Activated T-helper 1 cell treated with anti-CD3 and anti-CD28 coated beads, Interleukin-12 subunit alpha, Interleukin-12 subunit beta, Interleukin-2, Interleukin-4 antibody, amounts not matched to agents 30 ng/mL and 10 ng/mL and 1 ng/mL, durations not matched to agents 14 hours and 24 hours and 36 hours (primary cell): ENCODE measurements at places on chromosomes 3 and 15. TPM values are rescaled to one million over a fixed set of nuclear protein-coding genes. Genes with fewer than 3 reads are reported as not detected.

- no peak for DNase-seq
Observed at GRCh38 chr3:186187401-186188275, 78.7 kb upstream of the ETV5 start.

- no peak for DNase-seq
Observed at GRCh38 chr3:128946411-128946810, 47.5 kb downstream of the CFAP92 start.

ACKR4 gene
- 0.15 and 0.16 TPM in 2 replicates for total RNA-seq

ITIH1 gene
- total RNA-seq, result not detected in 2 replicates

GRCh38 chr3:169822983-169823382, 10.3 kb upstream of the LRRC34 start:
- no peak for DNase-seq

PRSS50 gene
- total RNA-seq, result not detected in 2 replicates

DNA sequence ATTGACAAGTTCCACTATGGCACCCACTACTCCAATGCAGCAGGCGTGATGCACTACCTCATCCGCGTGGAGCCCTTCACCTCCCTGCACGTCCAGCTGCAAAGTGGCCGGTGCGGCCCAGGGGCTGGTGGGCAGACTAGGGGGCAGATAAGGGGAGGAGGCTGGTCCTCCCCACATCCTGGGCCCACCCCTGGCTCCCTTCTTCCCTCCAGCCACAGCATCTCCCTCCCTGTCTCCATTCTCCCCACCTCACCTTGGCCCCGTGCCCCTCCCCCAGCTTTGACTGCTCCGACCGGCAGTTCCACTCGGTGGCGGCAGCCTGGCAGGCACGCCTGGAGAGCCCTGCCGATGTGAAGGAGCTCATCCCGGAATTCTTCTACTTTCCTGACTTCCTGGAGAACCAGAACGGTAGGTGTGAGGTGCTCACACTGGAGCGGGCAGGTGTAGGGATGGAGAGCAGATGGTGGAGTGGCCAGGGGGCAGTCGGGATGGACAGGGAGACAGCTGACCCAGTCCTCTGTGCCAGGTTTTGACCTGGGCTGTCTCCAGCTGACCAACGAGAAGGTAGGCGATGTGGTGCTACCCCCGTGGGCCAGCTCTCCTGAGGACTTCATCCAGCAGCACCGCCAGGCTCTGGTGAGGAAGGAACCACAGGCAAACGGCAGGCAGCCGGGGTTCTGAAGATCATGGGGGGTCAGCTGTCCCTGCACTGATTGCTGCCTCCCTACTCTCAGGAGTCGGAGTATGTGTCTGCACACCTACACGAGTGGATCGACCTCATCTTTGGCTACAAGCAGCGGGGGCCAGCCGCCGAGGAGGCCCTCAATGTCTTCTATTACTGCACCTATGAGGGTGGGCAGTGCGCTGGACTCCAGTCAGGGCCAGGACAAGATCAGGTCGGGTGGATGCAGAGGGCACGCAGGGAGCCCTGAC, 26.0 kb downstream of the NBEAL2 start:
- no peak for DNase-seq

RGMA gene
- total RNA-seq, result 0.34 and 0.54 TPM in 2 replicates

GRCh38 chr3:57956119-57956832, 51.9 kb upstream of the FLNB start:
- no peak for DNase-seq

- DNase-seq, result no peak
Observed at GRCh38 chr3:29255854-29256696, 24.8 kb upstream of the RBMS3 start.

DNA sequence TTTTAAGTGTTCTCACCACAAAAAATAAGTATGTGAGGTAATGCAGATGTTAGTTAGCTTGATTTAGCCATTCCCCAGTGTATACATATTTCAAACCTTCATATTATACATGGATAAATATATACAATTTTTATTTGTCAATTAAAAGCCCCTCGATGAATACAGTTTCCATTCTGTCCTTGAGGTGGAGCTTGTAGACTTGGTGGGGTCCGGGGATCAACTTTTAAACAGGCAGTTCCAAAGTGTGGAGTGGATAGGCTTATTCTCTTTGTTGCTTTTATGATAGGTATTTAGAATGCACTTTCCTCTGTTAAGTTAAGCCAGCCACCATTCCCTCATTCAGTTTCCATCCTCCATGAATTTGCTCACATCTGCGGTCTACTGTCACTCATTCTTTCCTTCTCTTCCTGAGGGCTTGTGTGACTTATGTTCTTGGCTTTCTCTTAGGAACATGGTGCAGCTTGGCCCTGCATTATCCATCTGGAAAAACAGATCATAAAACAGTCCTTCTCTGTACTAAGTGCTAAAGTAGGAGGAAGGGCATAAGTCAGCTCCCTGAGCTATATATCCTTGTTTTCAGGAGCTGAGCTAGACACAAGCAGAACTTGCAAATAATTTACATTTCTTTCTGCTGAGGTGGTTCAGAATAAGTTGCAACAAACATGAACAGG, 149.1 kb downstream of the NFKBIZ start:
- DNase-seq, result no peak

TICRR gene
- 17.6 and 19.2 TPM in 2 replicates for total RNA-seq

GRCh38 chr3:52437326-52438103, 7.4 kb downstream of the SEMA3G start:
- DNase-seq, result no peak

GOLGA6L10 gene
- 0.32 and 1.2 TPM in 2 replicates for total RNA-seq

DNA sequence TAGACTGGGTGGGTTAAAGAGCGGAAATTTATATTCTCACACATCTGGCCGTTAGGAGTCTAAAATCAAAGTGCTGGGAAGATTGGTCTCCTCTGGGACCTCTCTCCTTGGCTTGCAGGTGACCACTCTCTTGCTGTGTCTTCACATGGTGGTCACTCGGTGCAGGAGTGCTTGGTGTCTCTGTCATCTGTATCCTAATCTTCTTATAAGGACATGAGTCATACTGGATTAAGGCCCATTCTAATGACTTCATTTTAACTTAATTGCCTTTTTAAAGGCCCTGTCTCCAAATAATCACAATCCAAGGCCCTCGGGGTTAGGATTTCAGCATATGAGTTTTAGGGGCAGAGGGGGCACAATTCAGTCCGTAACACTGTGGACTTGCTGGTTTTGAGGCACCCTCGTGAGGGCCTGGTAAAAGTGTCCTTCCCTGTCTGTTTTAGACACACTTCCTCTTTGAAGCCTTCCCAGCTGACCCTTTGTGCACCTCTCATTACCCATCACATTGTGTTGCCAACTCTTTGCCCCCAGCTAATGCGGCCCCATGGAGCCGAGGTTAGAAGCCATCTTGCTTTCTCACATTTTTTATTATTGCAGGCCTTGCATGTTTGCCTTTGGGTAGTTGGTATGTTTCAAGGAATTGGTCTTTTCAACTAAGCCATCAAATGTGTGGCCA, 3.2 kb downstream of the XYLB start:
- DNase-seq, result no peak

GATA2 gene
- total RNA-seq, result 0.18 and 0.22 TPM in 2 replicates

DNA sequence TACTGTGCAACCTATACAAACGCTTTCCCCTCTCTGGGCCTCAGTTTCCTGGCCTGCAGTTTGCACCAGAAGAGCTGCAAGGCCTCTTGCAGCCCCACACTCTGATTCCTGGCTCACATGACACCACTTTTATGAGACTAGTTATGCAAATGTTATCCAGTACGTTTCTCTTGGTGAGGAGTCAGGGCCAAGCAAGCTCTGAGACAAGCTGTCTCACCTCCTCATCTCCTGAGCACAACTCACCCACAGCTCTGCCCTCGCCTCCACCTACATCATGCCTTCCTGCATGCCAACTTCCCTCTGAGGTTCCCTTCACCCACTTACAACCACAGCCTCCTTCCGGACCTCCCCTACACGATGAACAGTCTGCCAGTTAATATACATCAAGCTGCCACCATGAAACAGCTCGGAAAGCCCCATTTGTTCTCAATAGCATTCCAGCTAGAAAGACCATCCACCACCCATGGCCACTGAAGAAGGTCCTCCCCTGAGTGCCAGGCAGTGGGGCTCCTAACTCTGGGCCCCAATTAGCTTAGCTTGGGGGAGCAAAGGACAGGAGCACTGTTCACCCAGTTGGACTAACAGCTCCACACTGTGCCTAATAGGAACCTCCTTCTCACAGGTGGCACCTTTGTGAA, 25.0 kb downstream of the CRYGS start:
- DNase-seq, result peak; percentile 29

- no peak for DNase-seq
Observed at GRCh38 chr3:31572236-31573004, 39.7 kb downstream of the STT3B start.

DNA sequence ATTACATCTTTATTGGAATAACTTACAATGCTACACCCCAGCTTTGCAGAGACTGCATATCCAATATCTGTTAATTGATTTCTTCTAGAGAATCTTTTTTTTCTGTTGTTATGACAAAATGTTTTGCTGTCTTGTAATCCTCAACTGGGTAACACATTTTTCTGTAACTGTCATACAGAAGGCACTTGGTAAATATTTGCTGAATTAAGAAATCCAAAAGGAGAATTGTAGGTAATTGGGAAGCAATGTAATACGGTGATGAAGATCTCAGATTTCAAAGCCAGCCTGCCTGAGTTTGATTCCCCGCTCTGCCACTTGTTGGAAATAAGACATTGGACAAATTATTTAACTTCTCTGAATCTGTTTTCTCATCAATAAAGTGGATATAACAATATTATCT, 169.1 kb downstream of the WDR72 start:
- no peak for DNase-seq

DNA sequence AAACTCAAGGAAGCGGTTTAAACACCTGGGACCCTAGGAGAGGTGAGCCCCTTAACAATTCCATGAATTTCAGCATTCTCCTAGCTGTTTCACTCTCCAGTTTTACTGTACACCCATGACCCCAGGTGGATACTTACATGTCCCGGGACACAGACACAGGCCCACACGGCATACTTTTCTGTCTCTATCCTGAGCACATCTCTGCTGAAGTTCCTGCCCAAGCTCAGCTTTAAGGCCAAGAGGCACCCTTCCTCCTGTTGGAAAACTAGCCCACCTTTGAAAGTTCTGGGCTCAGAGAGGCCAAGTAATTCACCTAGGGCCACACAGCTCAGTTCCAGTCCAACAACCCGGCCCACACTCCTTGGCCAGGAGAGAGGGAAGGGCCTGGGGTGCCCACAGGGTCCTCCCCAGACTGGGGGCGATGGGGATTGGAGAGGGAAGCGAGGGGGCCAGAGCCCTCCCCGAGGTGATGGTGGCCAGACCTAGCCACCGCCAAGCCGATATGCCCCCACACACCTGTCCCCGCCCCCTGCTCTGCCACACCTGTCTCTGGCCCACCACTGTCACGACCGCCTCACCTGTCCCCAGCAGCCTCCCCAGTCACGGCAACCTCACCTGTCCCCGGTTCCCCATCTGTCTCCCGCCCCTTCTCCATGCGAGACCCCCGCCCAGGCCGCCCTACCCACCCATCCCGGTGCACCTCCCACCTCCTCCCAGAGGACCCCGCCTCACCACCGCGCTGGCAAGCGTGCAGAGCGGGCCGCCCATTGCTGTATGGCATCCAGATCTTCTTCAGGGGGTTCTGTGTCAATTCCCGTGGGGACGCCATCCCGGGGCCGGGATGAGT, 431 bp downstream of the PFKFB4 start:
- no peak for DNase-seq

GRCh38 chr3:82128271-82128670, 366.8 kb upstream of the GBE1 start:
- no peak for DNase-seq

- no peak for DNase-seq
Observed at GRCh38 chr3:187256051-187256616, 35.4 kb downstream of the MASP1 start.

DNA sequence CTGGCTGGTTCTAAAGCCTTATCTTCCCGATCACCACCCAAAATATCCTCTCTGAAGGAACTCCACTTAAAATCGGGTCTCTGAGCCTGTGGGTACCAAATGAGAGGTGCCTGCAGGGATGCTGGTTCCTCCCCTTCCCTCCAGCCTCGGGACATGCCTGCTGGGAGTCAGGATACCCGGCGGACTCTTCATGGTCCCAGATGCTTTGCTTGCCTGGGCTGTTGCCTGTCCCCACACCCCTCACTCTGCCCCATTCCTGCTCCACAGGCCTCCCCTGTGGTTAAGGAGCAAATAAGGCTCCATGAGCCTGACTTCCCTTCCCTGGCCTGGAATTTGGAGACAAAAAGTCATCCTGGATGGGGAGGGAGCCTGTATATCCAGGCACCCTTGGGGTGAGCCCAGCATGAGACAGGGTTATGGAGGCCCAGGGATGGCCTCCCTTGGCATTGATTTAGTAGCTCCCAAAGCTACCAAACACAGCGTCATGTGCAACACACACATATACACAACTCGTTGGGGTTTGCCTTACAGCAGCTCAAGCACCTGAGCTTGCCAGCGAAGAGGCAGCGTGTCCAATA, 12.3 kb upstream of the CORO2B start:
- DNase-seq, result no peak

DNA sequence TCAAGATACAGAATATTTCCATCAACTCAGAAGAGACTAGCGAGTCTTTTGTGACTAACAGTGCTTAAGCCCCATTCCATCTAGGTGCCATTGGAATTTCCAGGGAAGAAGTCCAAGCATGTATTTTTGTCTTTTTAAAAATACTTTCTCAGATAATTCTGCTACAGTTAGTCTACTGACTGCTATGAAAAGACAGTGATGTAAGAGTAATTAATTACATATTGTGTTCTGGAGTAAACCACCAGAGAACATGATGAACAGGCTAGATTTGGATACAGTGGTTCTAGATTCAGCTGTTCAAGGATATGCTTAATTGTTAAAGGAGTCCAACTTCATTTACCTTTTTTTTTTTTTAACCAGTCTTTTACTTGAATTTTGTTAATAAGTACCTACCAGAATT, 34.8 kb upstream of the PAK6 start:
- DNase-seq, result no peak

- no peak for DNase-seq
Observed at GRCh38 chr3:30081904-30082303, 524.5 kb upstream of the TGFBR2 start.

GRCh38 chr15:44289259-44289790, 806 bp downstream of the GOLM2 start:
- no peak for DNase-seq

DNA sequence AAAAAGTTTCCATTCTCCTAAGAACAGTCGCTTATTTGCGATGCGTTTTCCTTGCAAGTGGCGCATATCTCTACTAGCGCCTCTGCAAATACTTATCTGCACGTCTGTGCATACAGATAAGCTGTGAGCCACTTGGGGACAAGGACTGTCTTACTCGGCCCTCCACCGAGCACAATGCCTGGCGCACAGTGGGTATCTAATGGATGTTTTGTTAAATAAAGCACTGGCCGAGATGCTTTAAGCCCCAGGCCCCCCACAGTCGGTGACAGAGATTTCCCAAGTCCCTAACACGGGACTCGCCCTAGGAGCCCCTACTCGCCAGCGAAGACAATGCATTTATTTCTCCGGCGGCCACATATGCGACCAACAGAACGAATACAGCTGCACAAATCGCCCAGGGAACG, 503 bp downstream of the HLTF start:
- DNase-seq, result no peak

GRCh38 chr3:18752273-18752934, 327.3 kb upstream of the SATB1 start:
- no peak for DNase-seq

SYNM gene
- total RNA-seq, result 2.0 and 2.2 TPM in 2 replicates
